ENCODE measurements at places on chromosomes 2 and 18.
A peak's percentile ranks its signal among the peaks of the same experiment; 100 is the strongest.

DNA sequence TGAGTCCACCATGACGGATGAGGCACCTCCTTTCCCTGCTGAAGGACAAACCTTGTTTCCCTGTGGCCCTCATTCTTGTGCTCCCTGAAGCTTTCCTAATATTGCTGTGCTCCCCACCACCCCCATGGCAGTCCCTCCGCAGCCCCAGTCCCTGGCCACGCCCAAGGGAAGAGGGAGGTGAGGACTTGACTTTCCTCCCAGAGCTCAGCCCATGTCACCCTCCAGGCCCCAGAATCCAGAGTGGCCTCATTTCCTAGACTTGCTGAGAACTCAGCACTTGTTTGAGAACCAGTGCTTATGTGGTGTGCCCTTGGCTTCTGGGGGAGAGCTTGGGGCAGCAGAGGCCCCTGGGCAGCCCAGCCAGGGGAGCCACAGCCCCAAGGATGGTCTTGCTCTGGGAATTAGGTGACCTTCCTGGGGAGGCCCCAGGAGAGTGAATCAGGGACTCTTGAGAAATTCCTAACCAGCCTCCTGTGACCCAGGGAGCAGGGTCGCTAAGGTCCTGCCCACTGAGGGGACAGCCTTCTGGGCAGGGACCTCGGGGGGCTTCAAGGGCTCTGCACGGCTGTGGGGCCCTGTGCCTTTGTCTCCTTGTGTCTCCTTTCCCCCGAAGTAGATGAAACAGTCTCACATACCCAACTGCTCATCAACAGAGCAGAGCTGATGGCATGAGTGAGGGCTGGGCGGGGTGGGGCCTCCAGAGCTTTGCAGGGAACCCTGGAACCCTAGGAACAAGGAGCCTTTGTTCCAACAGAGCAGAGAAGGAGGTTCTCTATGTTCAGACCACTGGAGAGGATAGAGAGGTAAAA lies 27.9 kb downstream of the PSD4 start:
- DNase-seq: no peak
- peaks cover 2% of the 10 kb centered on the region for H3K27me3 ChIP-seq
- no peak overlapping the region for H3K27ac ChIP-seq
- peaks cover 8% of the 10 kb centered on the region for H3K4me1 ChIP-seq
- no peaks in the 10 kb centered on the region for H3K36me3 ChIP-seq

DNA sequence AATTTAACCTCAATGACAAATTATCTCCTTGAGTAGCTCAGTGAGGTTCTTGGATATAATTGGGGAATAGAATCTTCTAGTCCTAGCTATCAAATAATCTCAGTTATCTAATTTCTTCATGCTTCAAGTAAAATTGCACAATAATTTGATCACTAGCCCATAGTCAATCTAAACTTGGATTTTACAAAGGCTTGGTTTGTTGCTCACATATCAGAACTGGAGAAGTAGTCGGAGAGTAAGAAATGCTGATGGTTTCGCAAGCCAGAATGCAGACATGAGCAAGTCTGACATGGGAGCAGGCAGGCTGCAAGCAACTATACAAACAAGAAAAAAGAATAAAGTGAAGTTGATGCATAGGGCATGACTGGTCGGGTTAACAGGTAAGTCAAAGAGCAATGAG lies 11.7 kb upstream of the PDE11A start:
- H3K36me3 ChIP-seq: no peaks in the 10 kb centered on the region
- H3K27me3 ChIP-seq: no peaks in the 10 kb centered on the region
- no peak overlapping the region for H3K27ac ChIP-seq
- DNase-seq: no peak

GRCh38 chr2:217774232-217774631 lies 228.6 kb downstream of the TNS1 start:
- H3K36me3 ChIP-seq: no peaks in the 10 kb centered on the region
- no peak overlapping the region for H3K4me3 ChIP-seq

- no peak overlapping the region for H3K27ac ChIP-seq
- peaks cover 8% of the 10 kb centered on the region for H3K4me1 ChIP-seq
- H3K4me3 ChIP-seq: no peak overlapping the region
- peaks cover 71% of the 10 kb centered on the region for H3K36me3 ChIP-seq
- no peaks in the 10 kb centered on the region for H3K27me3 ChIP-seq
- DNase-seq: no peak
These were observed 16.8 kb downstream of the KDSR start for GRCh38 chr18:63350230-63350629.

DNA sequence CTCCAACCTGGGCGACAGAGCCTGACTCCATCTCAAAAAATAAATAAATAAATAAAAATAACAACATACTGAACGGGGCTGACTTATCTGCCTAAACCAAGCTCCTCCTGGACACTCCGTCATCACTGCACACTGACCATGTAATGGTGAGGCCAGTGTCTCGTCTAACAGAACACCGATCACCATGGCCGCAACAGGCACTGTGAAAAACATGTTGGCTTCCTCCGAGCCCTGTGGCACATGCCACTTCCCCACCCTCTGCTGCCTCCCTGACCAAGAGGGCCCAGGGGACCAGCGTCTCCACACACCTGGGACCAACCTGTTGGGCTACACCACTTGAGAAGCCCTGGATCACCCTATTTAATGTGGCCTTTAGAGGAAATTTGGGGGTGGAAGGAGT lies 33.9 kb downstream of the ZNF516 start:
- no peak for DNase-seq
- no peak overlapping the region for H3K27ac ChIP-seq
- H3K27me3 ChIP-seq: no peaks in the 10 kb centered on the region
- H3K4me3 ChIP-seq: no peak overlapping the region
- H3K4me1 ChIP-seq: peaks cover 23% of the 10 kb centered on the region

DNA sequence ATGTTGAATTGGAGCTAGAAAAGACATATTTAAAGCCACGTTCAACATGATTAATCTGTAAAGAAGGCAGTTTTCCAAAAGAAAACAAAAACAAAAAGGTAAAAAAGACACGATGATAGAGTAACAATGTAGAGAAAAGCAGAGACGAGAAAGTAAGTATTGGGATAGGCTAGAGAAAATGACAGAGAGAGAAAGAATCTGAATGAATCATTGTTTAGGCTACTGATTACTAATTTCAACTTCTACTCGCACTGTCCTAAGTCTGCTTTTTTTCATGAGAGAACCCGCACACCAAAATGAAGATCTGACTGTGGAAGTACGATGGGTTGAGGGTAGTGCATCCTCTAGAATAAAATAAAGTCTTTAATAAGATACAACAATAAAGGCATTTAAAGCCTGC lies 1599.2 kb upstream of the TMEFF2 start:
- H3K27ac ChIP-seq: no peak overlapping the region
- no peaks in the 10 kb centered on the region for H3K36me3 ChIP-seq
- H3K27me3 ChIP-seq: no peaks in the 10 kb centered on the region

GRCh38 chr2:179443180-179443579 lies 178.5 kb upstream of the SESTD1 start:
- no peak overlapping the region for H3K27ac ChIP-seq
- H3K27me3 ChIP-seq: no peaks in the 10 kb centered on the region
- no peaks in the 10 kb centered on the region for H3K4me1 ChIP-seq
- no peak overlapping the region for H3K4me3 ChIP-seq
- DNase-seq: no peak

DNA sequence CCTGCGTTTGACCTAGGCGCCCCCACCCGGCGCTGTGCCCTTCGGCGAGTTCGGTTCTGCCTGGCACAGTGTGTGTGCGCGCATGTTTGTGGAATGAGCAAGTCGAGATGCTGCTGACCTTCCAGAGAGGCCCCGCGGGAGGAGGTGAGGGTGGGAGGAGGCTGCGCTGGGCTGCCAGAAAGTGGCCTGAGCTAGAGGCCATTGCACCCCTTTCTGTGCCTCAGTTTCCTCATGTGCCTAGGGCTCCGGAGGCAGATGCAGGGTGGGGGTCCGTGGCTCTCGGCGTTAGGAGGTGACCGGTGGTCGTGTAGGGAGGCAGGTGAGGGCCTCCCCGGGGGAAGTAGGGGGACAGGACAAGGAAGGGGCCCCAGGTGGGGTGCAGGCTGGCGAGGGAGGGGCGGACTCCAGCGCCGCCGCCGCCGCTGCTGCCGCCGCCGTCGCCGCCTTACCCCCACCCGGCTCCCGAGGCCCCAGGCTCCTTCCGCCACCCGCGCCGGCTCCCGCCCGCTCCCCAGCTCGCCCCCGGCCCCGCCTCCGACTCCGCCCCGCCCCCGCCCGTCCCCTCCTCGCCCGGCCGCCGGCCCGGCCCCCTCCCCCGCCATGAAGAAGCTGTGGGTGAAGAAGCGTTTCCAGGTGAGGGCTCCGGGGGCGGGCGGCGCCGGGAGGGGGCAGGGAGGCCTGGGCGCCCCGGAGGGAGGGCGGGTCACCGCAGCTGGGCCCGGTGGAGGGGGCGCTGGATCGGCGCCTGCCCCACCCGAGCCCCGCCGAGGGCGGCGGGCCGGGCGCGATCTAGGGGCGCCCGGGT lies 7.0 kb downstream of the SPEG start:
- H3K27me3 ChIP-seq: peaks cover 24% of the 10 kb centered on the region
- H3K36me3 ChIP-seq: peaks cover 18% of the 10 kb centered on the region
- H3K4me3 ChIP-seq: peak overlapping the region; percentile 37
- H3K4me1 ChIP-seq: peaks cover 87% of the 10 kb centered on the region

DNA sequence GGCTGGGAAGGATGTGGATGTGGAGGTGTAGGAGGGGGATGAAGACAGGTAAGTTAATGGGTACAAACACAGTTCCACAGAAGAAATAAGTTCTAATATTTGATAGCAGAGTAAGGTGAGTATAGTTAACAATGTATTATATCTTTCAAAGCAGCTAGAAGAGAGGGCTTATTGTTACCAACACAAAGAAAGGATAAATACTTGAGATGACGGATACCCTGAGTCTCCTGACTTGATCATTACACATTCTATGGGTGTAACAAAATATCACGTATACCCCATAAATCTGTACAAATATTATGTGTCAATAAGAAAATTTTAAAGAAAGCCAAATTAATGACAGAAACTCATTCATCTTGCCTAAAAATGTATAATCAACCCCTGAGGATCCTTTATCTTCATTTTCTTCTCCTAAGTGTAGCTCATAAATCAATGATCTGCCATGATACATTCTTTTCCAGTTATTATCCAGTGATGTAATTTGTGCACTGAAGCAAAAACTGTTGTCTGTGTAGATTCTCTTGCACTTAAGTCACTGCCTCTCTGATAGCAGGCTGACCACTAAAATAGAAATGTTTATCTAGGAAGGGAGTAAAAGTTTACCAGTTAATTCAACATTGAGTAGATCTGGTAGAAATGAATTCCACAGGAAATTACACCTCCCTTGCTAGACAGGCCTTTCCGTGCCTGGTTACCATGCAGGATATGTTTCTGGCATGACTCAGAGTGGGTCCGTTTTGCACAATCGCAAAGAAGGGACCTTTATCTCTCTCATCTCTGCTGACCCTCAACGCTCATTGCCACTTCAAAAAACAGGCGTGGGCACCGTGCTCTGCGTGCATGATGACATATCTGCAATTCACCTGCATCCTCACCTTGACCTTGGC lies 249.7 kb upstream of the NCKAP5 start:
- no peaks in the 10 kb centered on the region for H3K36me3 ChIP-seq

- no peaks in the 10 kb centered on the region for H3K27me3 ChIP-seq
- H3K4me1 ChIP-seq: no peaks in the 10 kb centered on the region
- H3K36me3 ChIP-seq: no peaks in the 10 kb centered on the region
- H3K27ac ChIP-seq: no peak overlapping the region
These were observed 132.2 kb downstream of the AKAIN1 start for GRCh38 chr18:5064841-5065370.

DNA sequence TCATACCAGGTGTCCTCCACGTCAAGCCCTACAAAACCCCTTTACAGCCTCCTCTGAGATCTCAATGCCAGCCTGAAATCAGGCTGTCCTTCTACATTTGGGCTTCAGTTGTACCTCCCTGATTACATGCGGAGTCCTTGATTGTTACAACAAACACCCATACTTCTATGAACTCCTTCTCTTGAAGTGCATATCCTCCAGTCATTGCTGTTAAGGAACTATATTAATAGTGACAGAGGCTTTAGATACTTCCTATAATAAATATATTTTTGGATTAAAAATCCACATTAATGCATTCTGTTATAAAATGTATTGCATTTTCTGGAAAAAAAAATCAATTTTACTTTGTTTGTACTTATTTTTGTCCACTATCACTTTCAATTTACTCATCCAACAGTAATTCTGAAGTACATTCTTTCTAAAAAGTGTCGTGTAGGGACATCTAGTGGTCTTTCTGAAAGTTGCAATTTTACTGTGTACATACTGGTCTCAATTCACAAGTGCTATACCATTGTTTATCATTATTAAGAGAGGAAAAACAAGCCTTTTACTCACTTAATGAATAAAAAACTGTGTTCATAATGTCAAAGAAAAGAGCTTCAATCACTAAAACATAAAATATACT lies 316.4 kb downstream of the DSEL start:
- H3K36me3 ChIP-seq: no peaks in the 10 kb centered on the region
- H3K4me3 ChIP-seq: no peak overlapping the region
- no peaks in the 10 kb centered on the region for H3K27me3 ChIP-seq

DNA sequence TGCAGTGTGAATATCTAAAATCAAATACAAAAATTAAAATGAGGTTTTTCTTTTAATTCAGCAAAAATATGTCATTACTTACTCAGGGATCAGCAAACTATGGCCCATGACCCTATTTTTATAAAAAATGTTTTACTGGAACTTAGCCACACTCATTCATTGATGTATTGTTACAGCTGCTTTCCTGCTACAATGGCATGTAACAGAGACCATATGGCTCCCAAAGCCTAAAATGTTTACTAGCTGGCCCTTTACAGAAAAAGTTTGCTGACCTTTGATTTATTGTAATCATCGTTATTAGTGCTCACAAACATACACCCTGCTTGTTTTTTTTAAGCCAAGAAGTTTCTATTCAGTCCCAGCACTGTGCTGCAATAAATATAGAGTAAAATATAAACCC lies 120.3 kb downstream of the PLA2R1 start:
- peak; percentile 53 for DNase-seq
- peak overlapping the region; percentile 21 for H3K27ac ChIP-seq
- H3K4me3 ChIP-seq: no peak overlapping the region
- H3K27me3 ChIP-seq: no peaks in the 10 kb centered on the region

- no peaks in the 10 kb centered on the region for H3K27me3 ChIP-seq
- H3K4me3 ChIP-seq: no peak overlapping the region
- H3K27ac ChIP-seq: no peak overlapping the region
- no peak for DNase-seq
- peaks cover 18% of the 10 kb centered on the region for H3K4me1 ChIP-seq
- H3K36me3 ChIP-seq: peaks cover 10% of the 10 kb centered on the region
These were observed 26.5 kb downstream of the ZAP70 start for GRCh38 chr2:97739893-97740245.

GRCh38 chr2:9236045-9236344 lies 29.4 kb downstream of the ASAP2 start:
- H3K4me3 ChIP-seq: no peak overlapping the region
- no peaks in the 10 kb centered on the region for H3K27me3 ChIP-seq
- peaks cover 2% of the 10 kb centered on the region for H3K36me3 ChIP-seq
- H3K4me1 ChIP-seq: peaks cover 63% of the 10 kb centered on the region
- peak overlapping the region; percentile 81 for H3K27ac ChIP-seq
- no peak for DNase-seq
